ENCODE measurements at places on chromosomes 3 and 15. TPM values are rescaled to one million over a fixed set of nuclear protein-coding genes. Genes with fewer than 3 reads are reported as not detected.

DNA sequence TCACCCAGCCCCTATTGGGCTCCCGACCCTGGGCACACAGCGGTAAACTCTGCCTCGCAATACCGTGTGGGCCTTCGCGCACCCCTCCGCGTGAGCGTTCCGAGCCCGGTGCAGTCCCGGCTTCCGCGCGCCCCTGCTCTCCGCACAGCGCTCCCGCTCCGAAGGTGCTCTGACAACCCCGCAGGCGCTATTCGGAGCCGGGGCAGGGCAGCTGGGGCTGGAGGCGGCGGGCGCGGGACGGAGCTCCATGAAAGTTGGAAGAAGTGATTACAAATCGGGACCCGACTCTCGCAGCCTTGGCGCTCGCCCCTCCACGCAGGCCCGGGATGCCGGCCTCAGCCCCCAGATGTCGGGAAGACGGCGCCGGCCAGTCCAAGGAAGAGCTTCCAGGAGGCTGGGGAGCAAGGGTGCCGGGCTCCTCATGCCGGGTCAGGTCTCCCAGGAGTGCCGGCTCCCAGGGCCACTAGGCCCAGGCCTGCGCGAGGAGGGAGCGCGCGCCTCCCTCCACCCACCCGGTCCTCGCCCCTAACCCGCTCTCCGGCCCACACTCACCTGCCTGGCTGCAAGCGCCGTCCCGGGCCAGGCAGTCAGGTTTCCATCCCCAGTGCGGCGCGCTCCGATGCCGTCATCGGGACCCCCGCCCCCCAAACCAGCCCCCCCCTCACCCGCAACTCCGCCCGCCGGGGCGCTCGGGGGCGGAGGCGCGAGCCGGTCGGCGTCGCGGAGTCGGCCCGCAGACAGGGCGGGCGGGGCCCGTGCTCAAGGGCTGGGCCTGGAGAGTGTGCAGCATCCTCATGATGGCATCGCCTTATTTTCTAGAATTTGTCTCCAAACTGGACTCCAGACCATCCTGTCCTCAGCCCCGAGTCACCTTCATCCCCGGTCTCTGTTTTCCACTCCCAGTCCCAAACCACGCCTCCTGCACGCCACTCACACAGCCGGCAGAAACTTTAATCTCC is at the start of gene KIF7:
Gene KIF7, minus strand, starts transcription at position 621 of the 959 bp plus-strand sequence. CDS start 2,537 bp downstream, outside the sequence.
- DNase-seq: peak; percentile 82

GRCh38 chr3:116233711-116234357 is 211.5 kb downstream of the LSAMP start:
- DNase-seq: no peak

CSK gene
- total RNA-seq: 55.9 TPM

GRCh38 chr3:72728958-72729467 is 119.2 kb downstream of the SHQ1 start:
- DNase-seq: no peak

DNA sequence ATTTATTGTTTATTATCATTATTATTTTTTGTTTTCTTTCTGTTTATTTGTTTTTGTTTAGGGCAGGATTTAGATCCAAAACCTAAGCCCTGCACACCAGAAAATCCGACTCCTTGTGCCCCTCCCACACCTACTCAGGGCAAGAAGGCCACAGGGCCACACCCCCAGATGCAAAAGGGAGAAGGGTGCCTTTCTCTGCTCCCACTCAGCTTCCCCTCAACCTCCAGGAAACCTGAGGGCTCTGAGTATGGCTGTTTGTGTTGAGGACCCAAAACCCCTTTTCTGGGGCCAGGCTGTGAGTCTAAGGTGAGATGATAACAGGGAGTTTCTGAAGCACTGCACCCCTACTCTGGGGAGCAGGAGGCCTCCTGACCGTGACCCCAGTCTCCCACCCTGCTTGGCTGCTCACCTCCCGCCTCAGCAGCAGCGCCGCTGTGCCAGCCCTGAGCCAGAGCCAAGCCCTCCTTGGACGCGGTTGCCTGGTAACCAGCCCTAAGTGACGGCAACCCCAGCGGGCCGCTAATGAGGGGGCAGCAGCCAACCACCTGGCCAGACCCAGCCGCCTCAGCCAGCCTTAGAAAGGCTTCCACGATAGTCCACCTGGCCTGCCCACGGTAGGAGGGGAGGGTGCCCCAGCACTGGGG is 6.4 kb upstream of the C15orf39 start:
- peak; percentile 84 for DNase-seq

DNA sequence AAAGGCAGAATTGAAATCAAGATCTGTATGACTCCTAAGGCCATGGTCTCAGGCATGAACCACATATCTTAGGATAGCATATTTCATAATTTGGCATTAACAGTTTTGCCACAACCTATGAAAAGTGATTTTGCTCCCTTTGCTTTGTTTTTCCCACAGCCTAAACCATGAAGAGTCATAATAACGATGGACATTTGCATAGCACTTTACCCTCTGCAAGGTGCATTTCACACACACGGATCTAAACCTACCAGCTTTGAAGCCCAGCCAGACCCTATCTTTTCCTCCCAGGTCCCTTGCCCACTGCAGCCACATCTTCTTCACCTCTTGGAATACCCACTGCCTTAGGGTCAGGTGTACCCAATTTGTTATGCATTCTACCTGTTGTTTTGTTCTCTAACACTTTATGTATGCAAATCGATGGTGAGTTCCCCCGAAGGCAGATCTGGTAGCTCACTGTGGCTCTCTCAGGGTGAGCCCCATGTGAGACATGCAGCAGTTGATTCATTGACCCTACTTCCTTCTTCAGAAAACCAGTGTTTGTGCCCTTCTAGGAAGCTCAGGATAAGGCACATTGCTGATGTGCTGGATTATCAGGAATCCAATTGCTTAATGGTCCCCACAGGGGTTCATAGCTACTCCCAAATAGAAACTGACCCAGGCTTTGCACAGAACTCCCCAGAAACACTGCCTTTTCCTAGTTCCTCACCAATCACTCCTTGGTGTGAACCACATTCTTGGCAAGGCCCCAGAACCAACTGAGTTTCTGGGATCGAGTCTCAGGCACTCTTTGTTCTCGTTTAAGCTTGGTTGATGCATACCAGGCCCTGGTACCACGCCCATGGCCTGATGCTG is 8.7 kb downstream of the ARHGAP31 start:
- no peak for DNase-seq

DNA sequence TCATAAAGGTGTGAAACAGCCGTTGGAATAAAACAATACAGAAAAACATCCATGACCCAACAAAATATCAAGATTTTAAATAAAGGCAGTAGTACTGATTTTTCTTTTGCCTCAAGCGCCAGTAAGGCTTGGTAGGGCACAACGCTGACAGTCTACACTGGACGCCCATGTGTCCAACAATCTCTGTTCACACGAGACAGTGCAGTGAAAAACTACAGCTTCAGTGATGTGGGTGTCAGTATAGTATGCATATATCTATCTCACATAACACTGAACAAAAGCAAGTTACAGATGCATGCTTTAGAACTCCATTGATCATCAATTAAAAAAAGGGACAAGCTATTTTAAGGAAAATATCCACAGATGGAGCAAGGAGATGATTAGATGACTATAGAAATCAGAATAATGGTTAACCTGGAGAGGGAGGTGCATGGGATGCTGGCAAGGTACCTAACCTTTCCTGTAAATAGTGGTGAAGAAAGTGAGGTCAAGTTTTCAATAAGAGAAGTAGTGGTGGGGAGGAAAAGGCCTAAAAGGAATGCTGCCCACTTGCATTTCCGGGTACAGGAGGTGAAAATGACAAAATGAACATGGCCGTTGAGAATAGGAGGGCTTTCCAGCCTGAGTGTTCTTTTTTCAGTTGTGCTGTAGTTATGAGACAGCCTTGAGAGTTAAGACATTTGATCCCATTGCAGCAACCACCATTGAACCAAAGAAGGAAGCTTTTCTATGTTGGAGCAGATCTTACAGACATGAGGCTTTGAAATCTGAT is 42.7 kb downstream of the CTNNB1 start:
- no peak for DNase-seq

DNA sequence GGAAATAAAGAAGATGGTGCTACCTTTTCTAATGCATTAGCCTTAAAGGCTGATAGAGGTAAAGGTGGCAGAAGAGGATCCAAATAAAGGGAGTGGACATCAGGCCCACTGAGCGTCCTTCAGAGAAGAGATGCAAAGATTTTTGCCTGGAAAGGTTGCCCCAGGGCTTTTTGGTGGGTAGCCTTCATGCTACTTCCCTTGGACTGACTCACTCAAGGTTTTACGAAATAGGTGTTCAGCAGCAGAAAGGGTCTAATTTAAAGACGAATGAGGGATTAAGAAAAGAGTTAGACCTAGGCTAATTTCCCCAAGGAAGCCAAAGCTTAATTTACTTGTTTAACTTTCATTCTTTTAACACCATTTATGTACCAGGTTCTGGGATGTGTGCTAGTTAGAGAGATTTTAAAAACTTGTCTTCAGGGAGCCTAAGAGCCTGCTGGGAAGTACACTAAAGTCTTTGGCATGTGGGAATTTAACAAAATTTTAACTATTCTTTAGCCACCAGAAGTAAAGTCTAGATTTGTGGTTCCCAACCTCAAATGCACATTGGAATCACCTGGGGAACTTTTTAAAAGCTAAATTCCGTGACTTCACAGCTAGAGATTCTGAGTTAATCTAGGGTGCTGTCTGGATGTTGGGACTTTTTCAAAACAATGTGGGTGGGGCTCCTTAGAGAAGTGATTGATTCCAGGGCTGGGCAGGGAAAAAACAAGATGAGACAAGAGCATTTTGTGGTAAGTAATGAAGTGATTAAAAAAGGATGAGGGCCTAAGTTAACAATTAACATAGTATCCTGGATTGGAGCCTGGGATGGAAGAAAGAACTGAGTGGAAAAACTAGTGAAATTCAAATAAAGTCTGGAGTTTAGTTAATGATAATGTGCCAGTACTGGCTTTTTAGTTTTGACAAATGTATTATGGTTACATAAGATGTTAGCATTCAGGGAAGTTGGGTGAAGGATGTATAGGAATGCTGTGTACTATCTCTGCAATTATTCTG is 3.4 kb downstream of the IL20RB start:
- DNase-seq: no peak

GRCh38 chr15:35023804-35024203 is 35.7 kb upstream of the ZNF770 start:
- DNase-seq: no peak

- DNase-seq: no peak
Observed at GRCh38 chr3:30156586-30157498, 449.6 kb upstream of the TGFBR2 start.

DNA sequence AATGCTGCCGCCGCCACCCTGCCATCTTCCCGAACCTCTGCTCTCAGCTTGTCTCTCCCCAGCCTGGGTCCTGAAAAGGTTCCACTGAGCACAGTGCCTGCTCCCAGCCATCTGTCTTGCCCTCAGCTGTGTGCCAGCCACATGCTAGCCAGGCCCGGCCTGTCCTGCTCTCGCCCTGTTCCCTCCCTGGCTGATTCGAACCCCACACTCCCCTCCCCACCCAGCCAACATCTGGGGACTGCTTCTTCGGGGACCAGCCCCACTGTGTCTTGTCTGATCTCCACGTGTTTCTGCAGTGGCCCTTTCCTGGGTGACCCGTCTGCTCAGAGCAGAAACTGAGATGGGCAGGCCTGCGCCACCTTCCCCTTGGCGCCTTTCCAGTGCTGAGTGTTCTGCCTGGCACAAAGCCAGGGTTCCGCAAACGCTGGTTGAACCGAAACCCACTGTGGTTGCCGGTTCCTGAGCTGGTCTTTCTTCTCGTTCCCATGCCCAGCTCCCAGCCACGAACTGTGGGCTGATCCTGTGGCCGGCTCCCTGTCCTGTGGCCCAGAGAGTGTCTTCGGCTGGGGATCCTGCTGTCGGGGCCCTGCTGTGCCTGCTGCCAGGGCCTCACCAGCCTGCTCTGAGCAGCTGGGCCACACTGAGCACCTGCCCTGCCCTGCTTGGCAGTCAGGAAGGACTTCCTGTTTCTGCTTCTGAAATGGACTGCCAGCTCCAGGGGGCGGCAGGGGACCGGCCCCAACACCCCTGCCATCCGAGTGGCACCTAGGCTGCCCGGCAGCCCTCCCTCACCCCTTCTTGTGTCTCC is 62.7 kb upstream of the KLF13 start:
- DNase-seq: peak; percentile 7

GRCh38 chr3:17535274-17535673 is 207.2 kb downstream of the TBC1D5 start:
- DNase-seq: no peak

DNA sequence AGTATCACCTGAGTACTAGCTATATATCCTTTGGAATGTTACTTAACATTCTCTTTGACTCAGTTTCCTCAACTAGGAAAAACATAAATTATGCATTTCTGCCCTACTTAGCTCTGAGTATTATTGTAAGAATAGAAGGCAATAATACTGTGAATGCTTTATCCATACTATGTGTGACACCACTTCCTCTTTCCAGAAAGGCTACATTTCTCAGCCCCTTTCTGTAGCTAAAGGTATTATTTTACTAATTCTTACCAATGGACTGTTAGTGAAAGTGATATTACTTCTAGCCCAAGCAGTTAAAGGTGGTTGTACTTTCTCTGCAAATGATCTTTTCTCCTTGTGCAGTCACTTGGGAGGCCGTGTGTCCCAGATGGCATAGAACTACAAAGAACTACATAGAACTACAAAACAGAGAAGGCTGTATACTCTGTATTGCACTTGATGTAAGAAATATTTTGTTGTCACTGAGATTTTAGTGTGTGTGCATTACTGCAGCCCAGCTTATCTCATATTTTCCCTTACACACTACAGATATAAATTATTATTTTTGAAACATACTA is 35.1 kb downstream of the MYH15 start:
- DNase-seq: no peak

DNA sequence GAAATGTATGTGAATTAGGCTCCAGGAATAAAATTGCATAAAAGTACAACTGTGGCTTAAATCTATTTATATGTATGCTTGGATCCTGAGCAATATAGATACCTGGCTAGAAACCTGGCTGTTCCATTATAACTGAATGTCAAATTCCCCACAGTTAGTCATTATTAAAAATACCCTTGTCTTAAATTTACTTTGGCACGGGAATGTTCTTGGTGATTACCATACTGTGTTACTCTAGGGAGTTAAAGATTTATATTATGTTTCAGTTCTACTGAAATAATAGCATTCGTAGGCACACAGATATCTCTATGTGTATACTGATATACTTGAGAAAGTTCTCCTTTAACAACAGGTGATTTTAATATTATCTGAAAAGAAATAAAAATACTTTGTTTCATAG is 394.1 kb downstream of the PTPRG start:
- DNase-seq: no peak

PRR20G gene
- not detected for total RNA-seq
